DND-41 (cell line): ENCODE measurements at places on chromosomes 1 and 21.
A peak's percentile ranks its signal among the peaks of the same experiment; 100 is the strongest.

DNA sequence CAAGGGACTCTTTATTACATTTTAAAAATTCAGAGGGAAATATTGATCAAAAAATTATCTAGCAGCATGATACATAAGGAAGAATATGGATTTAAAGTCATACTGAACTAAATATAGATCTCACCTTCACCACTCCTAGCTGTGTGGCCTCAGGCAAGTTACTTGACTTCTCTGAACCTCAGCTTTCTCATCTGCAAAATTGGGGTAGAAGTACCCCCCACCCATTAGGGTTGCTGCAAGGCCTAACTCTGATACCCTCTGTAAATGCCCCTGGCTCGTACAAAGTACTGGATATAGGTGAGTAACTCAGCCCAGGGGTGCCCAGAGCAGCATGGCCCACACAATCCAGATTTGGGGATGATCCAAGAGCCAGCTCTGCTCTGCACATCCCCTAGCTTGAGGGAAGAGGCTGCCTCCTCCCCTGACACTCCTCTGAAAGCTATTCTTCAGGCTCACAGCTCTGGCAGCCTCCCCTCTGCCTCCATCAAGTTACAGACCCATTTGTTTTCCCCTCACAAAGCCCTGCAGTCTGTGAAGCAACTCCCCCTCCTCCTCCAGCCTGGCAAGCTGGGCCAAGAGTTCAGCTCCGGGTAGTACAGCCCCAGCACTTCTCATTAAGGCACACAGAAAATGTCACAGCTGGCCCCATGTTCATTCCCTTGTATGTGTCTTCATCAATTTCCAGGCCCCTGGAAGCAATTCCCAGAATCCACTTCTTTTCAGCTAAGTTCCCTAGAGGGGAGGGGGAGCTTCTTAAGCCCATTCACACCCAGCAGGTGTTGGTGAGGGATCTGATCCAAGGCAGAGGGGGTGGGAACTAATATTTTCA is 143.7 kb downstream of the PLPP3 start:
- DNase-seq: no peak

DNA sequence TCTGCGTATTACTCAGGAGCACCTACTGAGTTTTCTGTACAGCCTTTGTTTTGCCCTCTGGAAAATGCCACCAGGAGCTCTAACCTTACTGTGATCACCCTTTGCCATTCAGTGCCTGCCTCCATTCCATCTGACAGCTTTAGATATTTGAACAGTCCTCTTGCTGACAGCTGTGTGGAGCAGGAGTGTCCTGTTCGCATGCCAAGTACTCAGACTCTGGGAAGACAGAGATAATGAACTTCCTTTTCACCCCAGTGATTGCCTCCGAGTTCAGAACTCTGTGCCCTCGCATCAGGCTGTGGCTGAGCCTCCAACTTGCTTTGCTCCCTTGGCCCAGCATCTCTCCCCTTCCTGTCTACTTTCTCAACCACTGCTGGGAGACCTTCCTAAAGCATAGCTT is 74.0 kb downstream of the CACNA1E start:
- DNase-seq: no peak

- no peak for DNase-seq
Observed at GRCh38 chr1:24443241-24443656, 27.6 kb downstream of the NIPAL3 start.

- peak; percentile 62 for DNase-seq
Observed at GRCh38 chr1:110155878-110156522, 5.7 kb downstream of the SLC6A17 start.

DNA sequence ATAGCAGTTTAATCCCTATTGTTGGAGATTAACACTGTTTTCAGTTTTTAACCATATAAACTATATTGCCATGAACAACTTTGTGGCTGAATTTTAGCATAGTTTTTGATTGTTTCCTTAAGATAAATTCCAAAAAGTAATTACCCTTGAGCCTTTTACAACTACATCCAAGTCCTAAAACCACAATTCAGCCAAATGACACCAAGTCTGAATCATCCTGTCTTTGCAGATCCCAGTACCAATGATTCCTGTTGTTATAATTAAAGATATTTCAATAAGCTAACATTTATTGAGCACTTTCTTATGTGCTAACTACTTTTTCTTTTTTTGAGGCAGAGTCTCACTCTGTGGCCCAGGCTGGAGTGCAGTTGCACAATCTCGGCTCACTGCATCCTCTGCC is 35.6 kb downstream of the IL23R start:
- no peak for DNase-seq

DNA sequence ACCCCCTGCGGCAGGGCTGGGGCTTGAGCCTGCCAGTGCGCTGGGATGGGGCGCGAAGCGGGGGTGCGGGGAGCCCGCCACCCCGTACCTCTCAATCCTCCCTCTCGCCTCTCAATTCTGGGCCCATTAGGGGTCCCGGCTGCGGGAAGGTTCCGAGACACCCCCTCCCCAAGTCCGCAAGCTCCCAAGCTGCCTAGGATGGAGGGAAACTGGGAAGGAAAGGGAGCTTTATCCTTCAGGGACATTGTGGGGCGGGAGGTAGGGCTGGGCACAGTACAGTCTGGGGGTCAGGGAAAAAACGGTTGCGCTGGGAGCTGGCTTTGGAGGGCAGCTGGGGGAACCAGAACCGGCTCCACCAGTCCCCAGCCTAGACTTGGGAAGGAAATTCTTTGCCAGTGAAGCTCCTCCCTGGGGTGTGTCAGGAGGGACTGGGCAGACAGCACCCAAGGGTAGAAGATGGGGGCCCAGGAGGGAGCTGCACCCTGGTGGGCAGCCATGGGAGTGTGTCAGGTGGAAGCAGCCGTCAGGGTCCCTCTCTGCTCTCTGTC is 904 bp downstream of the GJB3 start:
- no peak for DNase-seq

DNA sequence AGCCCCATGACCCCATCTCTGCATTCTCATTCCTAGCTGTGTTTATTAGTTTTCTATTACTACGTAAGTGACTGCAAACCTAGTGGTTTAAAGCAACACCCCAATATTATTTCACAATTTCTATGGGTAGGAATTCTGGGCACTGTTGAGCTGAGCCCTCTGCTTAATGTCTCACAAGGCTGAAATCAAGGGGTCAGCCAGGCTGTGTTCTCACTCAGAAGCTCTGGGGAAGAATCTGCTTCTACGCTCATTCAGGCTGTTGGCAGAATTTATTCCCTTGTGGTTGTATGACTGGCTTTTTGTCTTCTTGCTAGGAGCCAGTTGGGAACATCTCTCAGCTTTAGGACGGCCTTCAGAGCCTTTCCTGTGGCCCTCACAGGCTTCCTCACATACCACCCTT is 181.0 kb downstream of the GIPC2 start:
- DNase-seq: no peak

DNA sequence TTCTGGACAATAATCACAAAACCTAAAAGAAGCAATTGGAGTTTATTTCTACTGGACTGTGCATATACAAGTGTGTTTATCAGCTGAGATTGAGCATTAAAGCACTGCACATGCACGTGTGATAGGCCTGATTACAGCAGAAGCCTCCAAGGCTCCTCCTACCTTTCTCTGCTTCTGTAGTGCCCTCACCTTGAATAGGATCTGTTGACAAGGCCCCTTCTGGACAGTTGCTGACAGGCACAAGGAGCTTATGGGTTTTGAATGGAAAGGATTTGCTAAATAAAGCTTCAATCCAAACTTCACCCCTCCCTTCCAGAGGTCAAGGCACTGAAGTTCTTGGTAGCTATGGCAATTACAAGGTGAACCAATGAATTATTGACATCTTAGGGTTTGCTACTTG is 7.9 kb upstream of the SGIP1 start:
- DNase-seq: no peak

DNA sequence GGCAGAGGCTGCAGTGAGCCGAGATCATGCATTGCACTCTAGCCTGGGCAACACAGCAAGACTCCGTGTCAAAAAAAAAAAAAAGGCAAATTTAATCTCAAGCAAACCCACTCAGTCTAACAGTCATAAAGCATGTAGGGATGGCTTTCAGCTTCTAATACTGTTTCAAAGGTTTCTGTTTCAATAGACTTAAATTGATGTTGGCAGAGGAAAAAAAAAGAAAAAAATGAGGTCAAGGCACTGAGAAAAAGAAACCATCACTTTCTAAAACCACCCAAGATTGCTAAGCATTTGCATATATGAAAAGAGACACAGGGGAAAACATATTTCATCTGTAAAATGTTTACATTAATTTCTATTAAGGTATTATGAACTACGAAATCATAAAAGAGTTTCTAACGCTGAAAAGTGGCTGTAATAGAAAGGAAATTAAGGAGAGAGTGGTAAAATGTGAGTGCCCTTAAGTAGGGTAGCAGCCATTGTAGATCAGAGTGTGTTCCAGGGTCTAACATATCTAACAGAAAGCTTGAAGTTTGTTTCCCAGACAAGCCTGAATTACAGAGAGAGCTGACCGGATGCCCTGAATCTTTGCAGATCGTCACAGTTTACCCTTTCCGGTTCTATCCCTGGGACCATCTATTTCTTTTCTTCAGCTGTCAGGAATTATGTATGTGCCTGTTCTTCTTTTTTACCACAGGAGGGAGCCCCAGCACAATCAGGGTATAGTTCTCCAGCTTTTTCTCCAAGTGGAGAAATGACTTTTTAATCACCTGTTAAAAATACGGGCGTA is 70.0 kb downstream of the PLD5 start:
- DNase-seq: no peak

DNA sequence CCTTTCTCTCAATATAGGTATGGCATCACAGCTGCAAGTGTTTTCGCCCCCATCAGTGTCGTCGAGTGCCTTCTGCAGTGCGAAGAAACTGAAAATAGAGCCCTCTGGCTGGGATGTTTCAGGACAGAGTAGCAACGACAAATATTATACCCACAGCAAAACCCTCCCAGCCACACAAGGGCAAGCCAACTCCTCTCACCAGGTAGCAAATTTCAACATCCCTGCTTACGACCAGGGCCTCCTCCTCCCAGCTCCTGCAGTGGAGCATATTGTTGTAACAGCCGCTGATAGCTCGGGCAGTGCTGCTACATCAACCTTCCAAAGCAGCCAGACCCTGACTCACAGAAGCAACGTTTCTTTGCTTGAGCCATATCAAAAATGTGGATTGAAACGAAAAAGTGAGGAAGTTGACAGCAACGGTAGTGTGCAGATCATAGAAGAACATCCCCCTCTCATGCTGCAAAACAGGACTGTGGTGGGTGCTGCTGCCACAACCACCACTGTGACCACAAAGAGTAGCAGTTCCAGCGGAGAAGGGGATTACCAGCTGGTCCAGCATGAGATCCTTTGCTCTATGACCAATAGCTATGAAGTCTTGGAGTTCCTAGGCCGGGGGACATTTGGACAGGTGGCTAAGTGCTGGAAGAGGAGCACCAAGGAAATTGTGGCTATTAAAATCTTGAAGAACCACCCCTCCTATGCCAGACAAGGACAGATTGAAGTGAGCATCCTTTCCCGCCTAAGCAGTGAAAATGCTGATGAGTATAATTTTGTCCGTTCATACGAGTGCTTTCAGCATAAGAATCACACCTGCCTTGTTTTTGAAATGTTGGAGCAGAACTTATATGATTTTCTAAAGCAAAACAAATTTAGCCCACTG is 11.5 kb downstream of the HIPK1 start:
- peak; percentile 38 for DNase-seq

- DNase-seq: no peak
Observed at GRCh38 chr1:175394739-175395138, 202.2 kb upstream of the KIAA0040 start.

GRCh38 chr1:203124011-203124410 is 3.5 kb upstream of the ADORA1 start:
- no peak for DNase-seq

- no peak for DNase-seq
Observed at GRCh38 chr1:92441316-92441696, 45.4 kb downstream of the GFI1 start.

- DNase-seq: no peak
Observed at GRCh38 chr1:110408488-110408887, 994 bp upstream of the LAMTOR5 start.

- DNase-seq: no peak
Observed at GRCh38 chr1:30373471-30374399, 349.6 kb downstream of the MATN1 start.

GRCh38 chr1:193552274-193552673 is 365.9 kb upstream of the B3GALT2 start:
- no peak for DNase-seq

DNA sequence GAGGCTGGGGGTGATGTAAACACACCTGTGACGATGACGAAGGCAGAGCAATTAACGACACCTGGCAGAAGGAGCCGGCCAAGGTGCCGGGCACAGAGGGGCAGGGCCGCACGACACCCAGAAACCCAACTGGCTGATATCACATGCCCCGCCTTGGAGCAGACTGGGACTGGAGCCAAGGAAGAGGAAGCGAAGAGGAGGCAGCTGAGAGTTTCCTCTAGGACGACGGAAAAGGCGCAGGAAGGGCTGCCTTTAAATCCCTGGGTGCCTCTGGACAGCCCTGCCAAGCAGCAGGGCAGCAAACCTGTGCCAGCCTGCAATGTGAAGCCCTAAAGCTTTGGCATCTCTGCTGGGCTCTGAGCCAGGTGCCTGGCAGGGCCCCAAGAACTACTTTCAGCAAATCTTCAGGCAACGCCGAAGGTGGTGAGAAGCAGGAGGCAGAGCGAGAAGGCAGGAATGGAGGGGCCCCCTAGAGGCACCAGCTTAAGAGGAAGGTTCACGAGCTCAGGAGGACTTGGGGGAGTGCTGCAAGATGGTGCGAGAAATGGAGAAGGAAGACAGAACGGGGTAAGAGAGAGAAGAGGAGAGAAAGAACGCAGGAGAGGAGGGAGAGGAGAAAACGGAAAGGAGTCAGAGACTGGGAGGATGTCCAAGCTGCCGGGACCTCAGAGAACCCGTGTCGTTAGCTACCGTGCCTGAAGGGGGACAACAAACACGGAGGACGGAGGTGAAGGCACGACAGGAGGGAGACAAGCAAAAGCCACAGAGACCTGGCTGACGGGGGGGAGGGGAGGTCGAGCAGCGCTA is 25.3 kb upstream of the PEF1 start:
- no peak for DNase-seq

DNA sequence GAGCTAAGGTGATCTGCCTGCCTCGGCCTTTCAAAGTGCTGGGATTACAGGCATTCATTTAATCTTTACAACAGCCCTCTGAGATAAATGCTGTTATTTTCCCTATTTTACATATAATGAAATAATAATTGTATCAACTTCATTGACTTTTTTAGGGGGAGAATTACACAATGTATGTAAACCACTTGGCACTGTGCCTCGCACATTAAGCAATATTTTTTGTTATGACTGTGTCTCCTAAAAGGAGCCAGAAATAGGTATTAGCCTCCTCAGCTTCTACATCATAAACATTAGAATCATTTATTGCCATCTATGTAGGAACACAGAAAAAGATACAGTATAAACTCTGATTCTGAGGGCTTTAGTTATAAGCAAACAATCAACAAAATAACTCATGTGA is 1.1 kb upstream of the DNAJC28 start:
- DNase-seq: no peak
